ENCODE measurements at places on chromosomes 4 and X. TPM values are rescaled to one million over a fixed set of nuclear protein-coding genes. Genes with fewer than 3 reads are reported as not detected.

Gene SAGE1
- not detected for total RNA-seq

Gene NAA11
- not detected for total RNA-seq

Gene PAGE2
- not detected for total RNA-seq

Gene SRPX
- total RNA-seq = 2.5 TPM

Gene GAGE13
- total RNA-seq = not detected

Gene VCX3B
- total RNA-seq = not detected

Gene RHOXF2B
- not detected for total RNA-seq

Gene FRYL
- total RNA-seq = 94.1 TPM

Gene STARD8
- 1.7 TPM for total RNA-seq

Gene ACTRT1
- total RNA-seq = not detected

DNA sequence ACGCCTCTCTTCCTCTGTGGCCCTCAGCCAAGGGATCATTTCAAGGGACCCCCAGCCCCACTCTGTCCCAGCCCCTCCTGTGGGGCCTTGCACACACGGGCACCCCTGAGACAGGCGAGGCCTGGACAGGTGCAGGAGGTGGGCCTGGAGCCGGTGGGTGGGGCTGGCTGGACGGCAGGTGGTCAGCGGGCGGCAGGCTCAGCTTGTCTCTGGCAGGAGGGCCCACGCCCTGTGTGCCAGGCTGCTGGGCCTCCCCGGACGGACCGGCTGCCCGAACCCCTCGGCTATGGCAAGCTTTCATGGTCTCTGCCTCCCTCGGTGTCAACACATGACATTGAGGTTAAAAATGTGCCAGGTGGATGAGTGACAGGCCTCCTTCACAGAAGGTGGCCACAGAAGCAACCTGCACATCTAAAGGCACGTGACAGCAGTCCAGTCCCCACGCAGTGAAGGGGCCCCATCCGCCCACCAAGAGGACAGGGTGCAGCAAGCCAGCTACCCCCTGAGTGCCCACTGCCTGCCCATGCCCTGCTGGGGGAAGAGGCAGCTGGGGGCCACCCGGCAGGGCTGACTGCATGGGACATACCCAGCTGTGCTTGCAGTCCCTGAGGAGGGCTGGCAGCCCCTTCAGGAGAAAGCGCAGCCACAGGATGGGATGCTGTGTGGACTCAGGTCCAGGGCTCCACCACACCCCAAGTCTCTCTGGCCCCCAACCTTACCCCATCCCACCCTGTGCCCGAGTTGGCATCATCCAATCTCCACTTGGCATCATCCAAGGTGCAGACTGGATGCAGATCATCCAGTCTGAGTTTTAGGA, 109.3 kb downstream of the FAM53A start:
- no peak for DNase-seq

DNA sequence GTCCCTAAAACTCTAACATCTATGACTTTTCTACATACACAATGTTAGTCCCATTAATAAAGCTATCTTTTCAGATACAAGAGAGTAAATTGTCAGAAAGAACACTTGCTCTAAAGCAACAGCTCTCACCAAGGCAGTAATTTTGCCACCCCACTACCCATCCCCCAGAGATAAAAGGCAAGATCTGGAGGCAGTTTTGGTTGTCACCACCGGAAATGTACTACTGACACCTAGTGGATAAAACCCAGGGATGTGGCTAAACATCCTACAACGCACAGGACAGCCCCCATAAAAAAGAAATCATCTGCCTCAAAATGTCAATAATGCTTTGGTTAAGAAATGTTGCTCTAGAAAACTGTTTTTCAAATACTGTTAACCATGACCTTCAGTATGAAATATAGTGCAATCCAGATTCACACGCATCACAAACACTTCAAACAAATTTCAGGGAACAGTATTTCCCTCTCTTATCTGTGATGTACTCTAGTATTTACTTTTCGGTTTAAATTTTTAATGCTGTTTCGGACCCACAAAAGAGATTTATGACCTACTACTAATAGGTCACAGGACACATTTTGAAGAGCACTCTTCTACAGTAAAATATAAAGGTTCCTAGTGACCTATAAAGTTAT, 5.1 kb downstream of the FBXL5 start:
- DNase-seq = peak; percentile 1

- no peak for DNase-seq
Observed at GRCh38 chrX:37690119-37690518, 4.5 kb downstream of the XK start.

- DNase-seq = no peak
Observed at GRCh38 chr4:186746581-186746980, 22.9 kb upstream of the FAT1 start.

- no peak for DNase-seq
Observed at GRCh38 chr4:77154761-77155499, 2.1 kb upstream of the CCNG2 start.

GRCh38 chr4:166172619-166173018, 299.6 kb downstream of the TLL1 start:
- DNase-seq = no peak

- DNase-seq = no peak
Observed at GRCh38 chr4:52106191-52106590, 55.1 kb downstream of the SPATA18 start.

GRCh38 chr4:183337833-183338232, 15.6 kb upstream of the CLDN24 start:
- DNase-seq = no peak

DNA sequence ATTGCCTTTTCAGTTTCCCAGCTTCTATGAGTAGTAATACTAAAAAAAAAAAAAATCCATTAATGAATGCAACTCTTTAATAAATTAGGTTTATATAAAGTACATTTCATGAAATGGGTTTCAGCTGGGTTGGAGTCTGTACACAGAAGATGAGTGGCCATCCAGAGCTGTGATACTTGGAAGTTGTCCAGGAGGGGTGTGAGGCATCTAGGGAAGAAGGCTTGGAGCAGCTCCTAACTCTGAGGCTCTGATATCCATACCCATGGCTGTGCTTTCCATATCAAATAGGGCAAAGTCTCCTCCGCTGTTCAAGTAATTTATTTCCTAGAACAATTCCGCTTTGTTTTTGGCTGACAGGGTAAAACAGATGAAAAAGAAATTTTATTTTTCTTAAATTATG, 423.3 kb upstream of the TENM3 start:
- DNase-seq = no peak

- DNase-seq = no peak
Observed at GRCh38 chrX:5051831-5052491, 1176.7 kb downstream of the NLGN4X start.

GRCh38 chr4:169619518-169619957, 840 bp upstream of the CLCN3 start:
- peak; percentile 16 for DNase-seq

GRCh38 chr4:88993246-88993645, 63.7 kb downstream of the FAM13A start:
- DNase-seq = no peak

GRCh38 chrX:120499301-120500072, 30.4 kb upstream of the LAMP2 start:
- DNase-seq = no peak

DNA sequence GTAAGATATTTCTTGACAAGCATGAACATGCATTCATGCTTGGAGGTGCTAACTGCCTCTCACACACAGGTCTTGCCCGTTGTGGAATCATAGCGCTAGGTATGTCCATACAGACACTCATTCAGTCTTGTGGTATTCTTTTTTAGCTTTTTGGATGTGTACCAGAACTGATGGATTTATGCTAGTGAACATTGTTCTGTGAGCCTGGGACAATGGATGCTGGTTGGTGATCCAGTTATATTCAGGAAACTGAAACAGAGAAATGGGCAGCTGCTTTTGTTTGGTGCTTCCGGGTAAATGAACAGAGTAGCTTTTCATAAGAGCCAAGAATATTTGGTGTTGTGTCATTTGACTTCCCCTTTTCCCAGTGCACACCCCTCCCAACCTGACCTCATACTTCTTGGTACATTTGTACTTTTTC, 78.9 kb upstream of the SLC4A4 start:
- DNase-seq = no peak

GRCh38 chr4:69833251-69833650, 26.7 kb downstream of the SULT1E1 start:
- no peak for DNase-seq

DNA sequence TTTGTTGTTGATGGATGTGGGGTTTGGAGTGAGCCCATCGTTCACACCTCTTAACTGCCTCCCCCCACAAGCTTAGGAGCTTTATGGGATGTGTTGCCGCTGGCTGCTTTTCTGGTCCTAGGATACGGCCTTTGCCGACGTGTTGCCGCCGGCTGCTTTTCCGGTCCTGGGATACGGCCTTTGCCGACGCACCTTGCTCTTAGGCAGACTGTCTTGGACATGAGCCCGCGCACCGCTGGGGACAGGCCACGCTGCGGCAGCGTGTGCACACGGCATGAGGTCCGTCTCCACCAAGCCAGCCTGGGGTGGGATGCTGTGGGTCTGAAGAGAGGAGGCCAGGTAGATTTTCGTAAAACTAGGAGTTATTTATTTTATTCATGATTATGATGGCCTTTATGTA, 14.2 kb downstream of the RGS12 start:
- DNase-seq = no peak

GRCh38 chr4:174277433-174277832, 6.0 kb downstream of the FBXO8 start:
- DNase-seq = no peak

GRCh38 chr4:81634766-81635549, 163.3 kb upstream of the RASGEF1B start:
- no peak for DNase-seq

DNA sequence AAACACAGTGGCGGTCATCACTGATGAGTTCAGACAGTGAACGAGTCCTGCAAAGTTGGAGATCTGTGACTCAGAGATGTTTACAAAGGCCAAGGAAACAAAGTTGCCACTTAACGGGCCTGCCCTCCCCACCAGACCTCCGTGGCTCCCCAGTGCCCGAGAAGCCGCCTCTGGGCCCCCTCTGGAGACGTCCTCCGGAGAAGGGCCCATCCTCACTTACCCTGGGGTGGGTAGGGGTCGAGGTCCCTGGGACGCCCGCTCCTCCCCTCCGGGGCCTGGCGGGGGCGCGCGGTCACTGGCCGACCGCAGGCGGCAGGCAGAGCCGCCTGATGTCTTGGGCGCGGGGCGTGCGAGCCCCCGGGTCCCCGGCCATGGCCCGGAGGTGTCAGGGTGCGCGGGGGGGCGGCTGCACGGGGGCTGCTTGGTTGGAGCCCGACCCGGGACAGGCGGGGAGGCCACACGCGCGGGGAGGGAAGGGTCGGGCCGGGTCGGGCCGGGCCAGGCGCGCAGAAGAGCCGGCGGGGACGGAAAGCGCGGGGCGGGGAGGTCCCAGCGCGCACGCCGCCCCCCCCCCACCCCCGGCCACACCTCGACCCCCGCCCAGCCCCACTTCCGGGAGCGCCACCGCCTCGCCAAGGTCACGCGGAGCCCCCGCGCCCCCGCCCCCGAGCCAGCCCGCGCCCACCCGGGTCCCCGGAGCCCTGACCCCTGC, 529 bp downstream of the DHRSX start:
- no peak for DNase-seq

All from occipital lobe (tissue), 3 donors.